ENCODE measurements at places on chromosomes 7 and 10. TPM values are rescaled to one million over a fixed set of nuclear protein-coding genes. Genes with fewer than 3 reads are reported as not detected.

GRCh38 chr10:130230036-130230435 is 93.8 kb downstream of the GLRX3 start:
- DNase-seq = no peak

- no peak for DNase-seq
These were observed 350.1 kb downstream of the RNLS start for GRCh38 chr10:88232983-88233543.

GRCh38 chr7:112147793-112148361 is 58.3 kb downstream of the DOCK4 start:
- DNase-seq = no peak

DNA sequence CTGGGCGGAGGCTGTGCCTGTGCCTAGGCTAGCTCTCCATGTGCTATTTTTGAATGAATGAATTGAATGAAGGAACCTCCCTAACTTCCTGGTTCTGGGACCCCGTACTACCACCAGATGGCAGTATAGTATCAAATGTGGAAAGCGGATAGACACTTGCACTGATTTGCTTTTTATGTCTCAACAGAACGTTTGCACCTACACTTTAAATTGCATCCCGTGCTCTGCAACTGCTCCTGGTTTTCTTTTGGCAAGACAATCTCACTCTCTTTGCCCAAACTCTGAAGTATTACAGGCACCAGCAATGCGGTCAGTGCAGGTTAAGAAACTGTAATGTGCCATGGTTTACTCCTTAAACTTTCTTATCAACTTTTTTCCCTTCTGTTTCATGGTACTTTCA is 6.5 kb downstream of the FZD8 start:
- peak; percentile 43 for DNase-seq

The CRTAC1 gene
- 11.2 TPM for total RNA-seq

The ALKBH4 gene
- 14.3 TPM for total RNA-seq

All from occipital lobe (tissue), 3 donors.